ENCODE measurements at places on chromosomes 6 and 20.

DNA sequence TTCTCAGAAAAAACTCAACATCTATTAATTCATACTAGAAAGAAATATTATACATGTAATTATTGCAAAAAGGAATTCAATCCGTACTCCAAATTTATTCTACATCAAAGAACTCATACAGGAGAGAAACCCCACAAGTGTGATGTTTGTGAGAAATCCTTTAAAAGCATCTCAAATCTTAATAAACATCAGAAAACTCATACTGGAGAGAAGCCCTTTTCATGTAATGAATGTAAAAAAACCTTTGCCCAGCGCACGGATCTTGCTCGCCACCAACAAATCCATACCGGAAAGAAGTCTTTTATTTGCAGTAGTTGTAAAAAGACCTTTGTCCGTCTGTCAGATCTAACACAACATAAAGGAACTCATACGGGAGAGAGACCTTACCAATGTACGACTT is 22.0 kb downstream of the ZNF334 start:
- no peak for DNase-seq

- no peak for DNase-seq
Measured at GRCh38 chr6:17591287-17591686, 8.8 kb upstream of the FAM8A1 start.

DNA sequence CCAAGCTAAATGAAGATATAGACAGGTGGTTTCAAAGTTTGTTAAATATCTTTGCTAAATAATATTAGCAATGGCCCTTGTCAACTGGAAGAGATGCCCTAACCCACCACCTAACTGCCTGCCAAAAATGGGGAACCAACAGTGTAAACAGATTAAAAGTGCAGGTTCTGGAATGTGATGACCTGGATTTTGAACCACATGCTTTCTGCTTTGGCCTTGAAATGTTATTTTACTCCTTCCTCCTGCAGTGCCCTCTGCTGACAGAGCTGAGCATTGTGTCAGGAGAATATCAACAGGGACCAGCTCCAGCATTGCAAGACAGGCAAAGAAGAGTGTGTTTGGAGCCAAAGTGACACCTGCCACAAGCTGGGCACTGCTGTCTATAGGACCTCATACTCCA is 226.6 kb downstream of the MYLK4 start:
- DNase-seq = no peak

GRCh38 chr6:121285041-121285440 is 49.2 kb downstream of the TBC1D32 start:
- DNase-seq = no peak

DNA sequence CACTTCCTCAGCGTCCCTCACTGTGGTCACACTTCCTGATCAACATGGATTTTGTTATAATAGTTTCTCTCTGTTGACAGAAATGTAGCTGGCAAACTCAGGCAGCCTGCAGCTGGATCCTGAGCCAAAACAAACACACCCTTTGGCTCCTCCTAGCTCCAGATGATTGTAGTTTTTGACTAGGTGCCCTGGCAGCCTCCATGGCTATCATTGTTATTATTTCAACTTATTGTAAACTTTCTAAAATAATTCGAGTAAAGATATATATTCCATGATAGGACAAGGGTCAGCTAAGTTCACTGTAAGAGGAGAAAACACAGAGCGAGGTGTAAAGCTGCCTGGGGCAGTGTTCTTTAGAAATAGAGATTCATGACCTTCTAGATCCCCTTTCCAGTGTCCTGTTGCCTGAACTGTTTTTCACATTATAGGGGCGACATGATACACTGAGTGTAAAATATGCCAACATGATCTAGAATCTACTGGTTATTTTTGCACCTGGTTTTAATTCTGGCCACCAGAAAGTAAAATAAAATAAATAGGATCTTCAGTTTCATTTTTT is 98.2 kb upstream of the HDGFL1 start:
- DNase-seq = no peak

DNA sequence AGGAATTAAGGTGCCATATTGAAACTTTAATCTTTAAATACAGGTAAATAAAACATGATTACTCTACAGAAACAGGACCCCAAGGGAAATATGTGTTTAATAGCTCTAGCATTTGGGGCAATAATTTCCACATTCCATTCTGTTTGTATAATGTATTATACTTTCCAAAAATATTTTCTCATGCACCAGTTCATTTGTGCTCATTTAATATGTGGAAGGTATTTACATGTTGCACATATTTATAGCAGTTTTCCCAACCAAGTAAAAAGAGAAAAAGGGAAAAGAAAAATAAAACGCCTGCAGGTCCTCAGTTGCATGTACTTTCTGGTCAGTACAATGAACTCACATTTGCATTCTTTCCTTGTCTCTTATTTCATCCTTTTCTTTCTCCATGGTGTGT is 129.5 kb upstream of the SULF2 start:
- no peak for DNase-seq

- peak; percentile 51 for DNase-seq
Measured at GRCh38 chr6:45647341-45648261, 269.9 kb upstream of the SUPT3H start.

DNA sequence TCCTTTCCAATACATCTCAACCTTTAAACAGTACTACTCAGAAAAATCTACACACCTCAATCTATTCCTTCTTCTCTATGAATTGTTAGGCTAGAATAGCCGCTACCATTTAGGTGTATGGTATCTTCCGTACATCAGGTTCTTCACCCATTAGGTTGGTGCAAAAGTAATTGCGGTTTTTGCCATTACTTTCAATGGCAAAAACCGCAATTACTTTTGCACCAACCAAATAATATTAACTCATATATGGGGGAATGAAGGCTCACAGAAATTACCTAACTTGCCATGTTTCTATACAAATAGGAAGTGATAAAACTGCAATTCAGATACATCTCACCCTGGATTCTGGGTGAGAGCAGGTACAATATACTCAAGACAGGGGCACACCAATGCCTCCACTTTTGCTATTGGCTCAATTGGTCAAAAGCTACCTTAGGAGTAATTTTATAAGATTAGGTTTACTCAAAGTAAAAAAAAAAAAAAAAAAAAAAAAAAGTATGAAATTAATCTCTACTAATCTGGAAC is 37.7 kb upstream of the ARHGAP18 start:
- DNase-seq = no peak

DNA sequence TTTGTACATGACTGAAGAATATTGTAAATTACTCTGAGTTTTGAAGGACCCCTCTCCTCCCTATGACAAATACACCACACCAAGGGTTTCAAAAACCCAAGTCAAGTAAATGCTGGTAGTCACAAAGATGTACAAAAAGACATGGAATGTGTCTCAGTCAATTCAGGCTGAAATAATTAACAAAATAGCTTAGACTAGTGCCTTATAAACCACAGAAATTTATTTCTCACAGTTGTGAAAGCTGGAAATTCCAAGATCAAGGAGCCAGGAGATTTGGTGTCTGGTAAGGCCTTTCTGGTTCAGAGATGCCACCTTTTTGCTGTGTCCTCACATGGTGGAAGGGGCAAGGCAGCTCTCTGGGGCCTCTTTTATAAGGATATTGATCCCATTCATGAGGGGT is 202.3 kb upstream of the RIN2 start:
- DNase-seq = no peak
